ENCODE measurements at places on chromosomes 5 and 9.
A peak's percentile ranks its signal among the peaks of the same experiment; 100 is the strongest.

DNA sequence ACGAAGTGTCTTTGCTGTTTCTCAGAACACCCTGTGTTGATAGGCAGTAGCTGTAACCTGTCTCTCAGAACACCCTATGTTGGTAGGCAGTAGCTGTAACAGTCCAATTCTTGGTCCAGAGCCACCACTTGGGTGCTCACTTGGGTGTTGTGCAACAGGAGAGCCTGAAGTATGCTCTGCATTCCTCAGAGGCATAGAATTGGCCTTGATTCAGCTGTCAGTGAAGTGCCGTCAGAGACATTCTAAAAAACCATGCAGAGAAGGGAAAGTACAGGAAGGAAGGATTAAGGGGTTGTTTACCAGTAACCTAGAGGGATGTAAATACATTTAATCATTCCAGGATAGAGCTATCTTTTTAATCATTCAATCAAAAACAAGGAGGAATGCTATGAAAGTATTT lies 231.2 kb downstream of the ARRDC3 start:
- DNase-seq = no peak

DNA sequence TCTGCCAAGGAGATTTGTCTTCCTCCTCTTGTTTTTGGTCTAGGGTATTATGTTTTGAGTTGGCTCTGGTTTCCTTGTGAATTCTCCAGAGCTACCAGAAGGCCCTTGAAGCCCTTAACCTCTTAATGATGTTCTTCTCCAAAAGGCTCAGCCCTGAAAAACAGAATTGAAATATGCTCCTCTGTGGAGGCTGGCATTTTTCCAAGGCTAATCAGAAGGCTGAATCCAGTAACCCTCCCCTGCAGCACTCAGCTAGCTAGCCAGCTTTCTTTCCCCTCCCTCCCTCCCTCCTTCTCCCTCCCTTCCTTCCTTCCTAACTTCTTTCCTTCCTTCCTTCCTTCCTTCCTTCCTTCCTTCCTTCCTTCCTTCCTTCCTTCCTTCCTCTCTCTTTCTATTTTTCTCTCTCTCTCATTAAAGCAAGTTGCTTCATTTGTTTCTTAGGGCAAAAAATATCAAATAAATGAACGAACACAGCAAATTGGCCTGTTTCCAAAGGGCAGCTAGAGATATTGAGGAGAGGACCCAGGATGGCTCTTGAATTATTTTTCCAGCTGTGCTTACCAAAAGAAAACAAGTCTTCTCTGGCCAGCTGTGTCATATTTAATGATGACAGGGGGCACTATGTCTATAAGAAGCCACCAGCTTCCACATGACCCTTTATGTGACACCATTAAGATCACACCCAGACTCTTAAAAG lies 38.7 kb downstream of the JAKMIP2 start:
- DNase-seq = no peak

- DNase-seq = no peak
These were observed 129.7 kb upstream of the MAP3K1 start for GRCh38 chr5:56685503-56686217.

- DNase-seq = no peak
These were observed 377.8 kb upstream of the CLINT1 start for GRCh38 chr5:158236511-158237335.

DNA sequence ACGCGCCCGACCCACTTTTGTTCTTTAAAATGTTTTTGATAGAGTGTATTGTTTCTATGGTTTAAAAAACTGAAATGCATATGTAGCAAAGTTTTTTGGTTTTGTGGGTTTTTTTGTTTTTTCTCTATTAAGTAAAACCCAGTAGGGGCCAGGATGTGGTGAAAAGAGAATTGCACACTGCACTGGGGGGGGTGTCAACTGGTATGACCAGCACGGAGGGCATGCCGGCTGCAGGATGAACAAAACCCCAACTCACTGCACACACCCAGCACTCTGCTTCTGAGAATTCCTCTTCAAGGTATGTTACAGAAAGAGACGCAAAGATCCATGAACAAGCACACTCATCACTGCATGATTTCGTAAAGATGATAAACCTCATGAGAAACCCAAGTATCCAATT lies 75.0 kb downstream of the STK10 start:
- peak; percentile 81 for DNase-seq

DNA sequence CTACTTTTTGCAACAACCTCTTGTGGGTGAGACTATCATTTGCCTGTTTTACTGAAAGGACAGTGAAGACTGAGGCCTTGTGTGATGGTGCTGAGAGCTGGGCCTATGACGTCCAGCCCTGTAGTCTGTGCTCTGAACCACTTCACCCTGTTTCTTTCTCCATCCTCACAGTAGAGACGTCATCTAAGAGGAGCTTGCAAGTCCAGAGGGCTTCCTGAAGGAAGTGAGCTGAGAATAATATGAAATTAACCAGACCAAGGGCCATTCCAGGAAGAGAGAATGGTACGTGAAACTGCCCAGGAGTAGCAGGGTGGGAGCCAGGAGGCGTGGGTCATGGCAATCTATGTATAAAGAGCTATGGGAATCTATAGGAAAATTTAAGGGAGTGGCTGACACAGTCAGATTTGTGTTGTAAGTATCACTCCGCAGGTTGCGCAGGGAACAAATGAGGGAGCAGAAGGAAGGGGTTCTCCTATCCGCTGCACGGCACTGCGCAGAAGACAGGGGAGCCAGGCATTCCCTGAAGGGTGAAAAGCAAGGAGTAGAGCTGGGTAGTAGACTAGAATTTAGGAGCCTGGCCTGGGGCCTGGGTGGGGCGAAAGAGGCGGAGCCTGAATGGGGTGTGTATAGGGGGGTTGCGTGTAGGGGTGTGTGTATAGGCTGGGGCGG lies 596 bp upstream of the FGFR4 start:
- DNase-seq = no peak

- no peak for DNase-seq
These were observed 3.6 kb downstream of the RXRA start for GRCh38 chr9:134329886-134330285.
